MM.1S (cell line): ENCODE measurements at places on chromosomes 2 and 18.

GRCh38 chr2:64858541-64859311 is 130.5 kb upstream of the SLC1A4 start:
- H3K36me3 ChIP-seq: no peaks in the 10 kb centered on the region
- H3K4me1 ChIP-seq: peaks cover 17% of the 10 kb centered on the region; the same call in 1 of the 2 replicates
- DNase-seq: no peak
- H3K27ac ChIP-seq: peak overlapping the region; percentile 4; the same call in 1 of the 2 replicates
- peak overlapping the region; percentile 28 for H3K4me3 ChIP-seq

DNA sequence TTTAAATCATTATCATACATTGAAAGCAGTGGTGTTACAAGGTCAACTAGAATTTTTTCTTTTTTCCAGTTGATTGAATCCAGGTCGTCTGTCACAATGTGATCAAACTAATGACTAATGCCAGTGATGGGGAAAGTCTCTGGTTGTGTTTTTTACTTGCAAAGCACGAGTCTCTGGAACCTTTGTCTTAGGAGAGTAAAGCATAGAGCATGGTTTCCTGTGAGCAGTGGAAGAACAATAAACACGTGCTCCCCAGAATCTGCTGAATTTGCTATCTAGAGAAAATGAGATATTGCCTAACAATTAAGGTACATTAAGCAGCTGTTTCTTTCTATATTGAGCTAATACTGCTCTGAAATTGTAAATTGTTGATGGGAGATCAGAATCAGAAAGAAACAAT is 1332.4 kb upstream of the TMEFF2 start:
- H3K4me3 ChIP-seq: no peak overlapping the region
- no peak overlapping the region; the same call in 1 of the 2 replicates for H3K27ac ChIP-seq
- peaks cover 10% of the 10 kb centered on the region; the same call in 1 of the 2 replicates for H3K4me1 ChIP-seq
- no peaks in the 10 kb centered on the region for H3K36me3 ChIP-seq

DNA sequence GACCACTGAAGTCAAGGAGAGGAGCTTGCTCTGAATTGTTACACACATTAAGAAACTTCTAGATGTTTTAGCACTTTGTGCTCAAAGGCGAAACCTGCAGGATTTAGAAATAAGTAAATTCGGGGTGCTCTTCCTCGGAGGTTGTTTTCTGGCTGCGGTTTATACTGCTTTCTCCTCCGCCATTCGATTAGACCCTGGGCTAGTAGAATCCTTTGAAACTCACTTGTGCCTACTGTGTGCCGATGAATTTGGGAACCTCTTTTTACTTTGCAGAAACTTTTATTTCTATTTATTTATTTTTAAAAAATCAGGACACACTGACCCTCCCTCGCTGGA is 3.5 kb downstream of the MEIS1 start:
- no peaks in the 10 kb centered on the region for H3K27me3 ChIP-seq
- no peaks in the 10 kb centered on the region for H3K4me1 ChIP-seq
- 0 out of 2 replicates have a peak, but pooled peaks cover 5% of the 10 kb centered on the region for H3K36me3 ChIP-seq
- DNase-seq: peak; percentile 36
- peak overlapping the region; percentile 90 for H3K27ac ChIP-seq

- DNase-seq: no peak
- H3K4me3 ChIP-seq: no peak overlapping the region
- no peak overlapping the region for H3K27ac ChIP-seq
- no peaks in the 10 kb centered on the region for H3K36me3 ChIP-seq
- no peaks in the 10 kb centered on the region for H3K4me1 ChIP-seq
Observed at GRCh38 chr2:42338567-42339190, 22.3 kb downstream of the COX7A2L start.

GRCh38 chr2:64105670-64106461 is 38.4 kb downstream of the PELI1 start:
- H3K36me3 ChIP-seq: peaks cover 2% of the 10 kb centered on the region
- no peaks in the 10 kb centered on the region for H3K4me1 ChIP-seq
- no peaks in the 10 kb centered on the region for H3K27me3 ChIP-seq
- DNase-seq: no peak
- no peak overlapping the region for H3K4me3 ChIP-seq
- no peak overlapping the region for H3K27ac ChIP-seq

DNA sequence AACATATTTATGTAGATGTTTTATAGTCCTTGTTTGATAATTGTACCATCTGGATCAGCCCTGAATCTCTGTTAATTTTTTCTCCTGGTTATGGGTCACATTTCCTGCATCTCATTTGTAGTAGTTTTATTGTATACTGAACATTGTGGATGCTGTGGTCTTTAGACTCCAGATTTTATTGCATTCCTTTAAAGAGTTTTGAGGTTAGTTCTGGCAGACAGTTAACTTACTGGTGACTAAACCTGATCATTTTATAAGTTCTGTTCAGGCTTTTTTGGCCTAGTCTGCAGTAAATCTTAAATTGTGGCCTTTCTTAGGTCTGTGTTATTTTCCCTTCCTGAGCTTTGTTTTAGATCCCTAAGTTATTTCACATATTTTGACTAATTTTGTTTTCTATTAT is 84.3 kb downstream of the FANCL start:
- no peak overlapping the region for H3K27ac ChIP-seq
- DNase-seq: no peak
- no peaks in the 10 kb centered on the region for H3K4me1 ChIP-seq

GRCh38 chr18:55988537-55988936 is 400.5 kb upstream of the TCF4 start:
- no peaks in the 10 kb centered on the region for H3K4me1 ChIP-seq
- H3K4me3 ChIP-seq: no peak overlapping the region
- H3K36me3 ChIP-seq: no peaks in the 10 kb centered on the region
- H3K27ac ChIP-seq: no peak overlapping the region

GRCh38 chr2:14235667-14236066 is 396.9 kb upstream of the LRATD1 start:
- no peak for DNase-seq
- no peaks in the 10 kb centered on the region for H3K4me1 ChIP-seq
- no peaks in the 10 kb centered on the region for H3K27me3 ChIP-seq
- H3K36me3 ChIP-seq: no peaks in the 10 kb centered on the region
- no peak overlapping the region for H3K27ac ChIP-seq
